ENCODE measurements at places on chromosomes 16 and 17.

- DNase-seq: peak; percentile 76
Measured at GRCh38 chr17:39927101-39927928, at the start of the genes LRRC3C and ORMDL3. TSS of gene LRRC3C (plus strand) at chr17:39927732. CDS start at chr17:39941524, 13,792 bp downstream. TSS of gene ORMDL3 (minus strand) at chr17:39927601. CDS start at chr17:39924203, 3,398 bp downstream.

DNA sequence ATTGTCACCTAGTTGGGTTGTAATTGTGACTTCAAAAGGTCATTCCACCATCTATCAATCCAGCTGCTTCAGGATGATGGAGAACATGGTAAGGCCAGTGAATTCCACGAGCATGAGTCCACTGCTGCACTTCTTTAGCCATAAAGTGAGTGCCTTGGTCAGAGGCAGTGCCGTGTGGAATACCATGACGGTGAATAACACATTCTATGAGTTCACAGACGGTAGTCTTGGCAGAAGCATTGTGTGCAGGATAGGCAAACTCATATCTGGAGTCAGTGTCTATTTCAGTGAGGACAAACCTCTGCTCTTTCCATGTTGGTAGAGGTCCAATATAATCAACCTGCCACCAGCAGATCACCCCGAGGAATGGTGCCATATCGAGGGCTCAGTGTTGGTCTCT lies 650.9 kb downstream of the KCNJ2 start:
- no peak for DNase-seq

GRCh38 chr17:33438578-33438977 lies 145.5 kb upstream of the ASIC2 start:
- no peak for DNase-seq

DNA sequence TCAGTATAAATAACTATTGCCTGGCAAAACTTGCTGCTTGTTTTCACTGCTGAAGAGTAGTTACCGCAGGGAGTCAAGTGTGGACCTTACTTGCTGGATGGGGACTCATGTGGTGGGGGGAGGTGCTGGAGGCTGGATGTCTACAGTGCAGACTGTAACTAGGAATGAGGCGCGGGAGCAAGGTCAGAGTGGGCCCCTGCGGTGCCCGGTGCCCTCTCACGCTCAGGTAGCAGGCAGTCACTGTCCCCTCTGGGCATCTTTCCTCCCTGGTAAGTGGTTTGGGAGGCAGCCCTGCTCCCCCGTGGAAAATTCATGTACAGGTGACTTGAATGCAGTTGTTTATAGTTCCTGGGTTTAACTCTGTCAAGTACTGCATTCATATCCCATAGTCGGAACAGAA lies 4.6 kb downstream of the EMC8 start:
- DNase-seq: no peak

- no peak for DNase-seq
Measured at GRCh38 chr17:77045441-77046041, 95.2 kb upstream of the SEC14L1 start.

GRCh38 chr17:46120537-46120936 lies 72.7 kb downstream of the KANSL1 start:
- no peak for DNase-seq

- no peak for DNase-seq
Measured at GRCh38 chr17:31880311-31880710, 21.2 kb downstream of the UTP6 start.
